ENCODE measurements at places on chromosomes 3 and 15.

GRCh38 chr3:138297059-138297607 lies 32.5 kb downstream of the NME9 start:
- DNase-seq, result no peak

GRCh38 chr3:179563271-179563783 lies 601 bp downstream of the ACTL6A start:
- DNase-seq, result peak; percentile 17

- no peak for DNase-seq
Measured at GRCh38 chr3:175410251-175410650, 551.1 kb downstream of the NAALADL2 start.

DNA sequence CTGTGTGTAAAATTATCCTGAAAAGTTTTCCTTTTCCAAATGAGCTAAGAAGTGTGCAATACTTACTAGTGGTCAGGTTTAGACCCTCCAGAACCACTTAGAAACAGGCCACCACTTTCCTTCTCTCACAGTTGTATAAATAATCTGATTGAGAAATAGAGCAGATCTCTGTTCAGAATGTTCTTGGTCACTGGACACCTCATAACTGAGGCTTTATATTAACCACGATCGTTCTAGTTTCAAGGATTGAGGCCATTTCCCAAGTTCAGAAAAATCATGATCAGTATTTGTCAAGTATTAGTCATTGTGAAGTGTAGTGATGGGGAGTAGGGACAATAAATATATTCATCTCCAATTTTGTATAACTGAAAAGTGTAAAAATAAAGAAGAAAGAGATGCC lies 1.0 kb upstream of the MAP3K13 start:
- DNase-seq, result no peak

DNA sequence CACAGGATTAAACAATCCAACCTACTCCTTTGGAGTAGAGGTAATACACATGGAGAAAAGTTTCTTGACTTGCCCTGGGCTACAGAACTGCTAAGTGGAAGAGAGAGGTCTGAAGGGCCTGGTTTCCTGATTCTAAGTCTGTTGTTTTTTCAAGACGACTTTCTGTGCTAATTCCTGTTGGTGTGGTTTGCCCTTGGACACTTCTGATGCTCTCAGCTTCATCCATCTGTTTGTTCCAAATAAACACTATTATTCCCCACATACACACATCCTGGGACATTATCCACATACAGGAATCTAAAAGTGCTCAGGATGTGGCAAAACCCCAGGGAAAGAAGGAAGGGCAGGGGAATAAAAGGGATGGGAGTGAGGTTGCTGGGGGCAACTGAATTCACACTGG lies 393.5 kb upstream of the TBL1XR1 start:
- no peak for DNase-seq

DNA sequence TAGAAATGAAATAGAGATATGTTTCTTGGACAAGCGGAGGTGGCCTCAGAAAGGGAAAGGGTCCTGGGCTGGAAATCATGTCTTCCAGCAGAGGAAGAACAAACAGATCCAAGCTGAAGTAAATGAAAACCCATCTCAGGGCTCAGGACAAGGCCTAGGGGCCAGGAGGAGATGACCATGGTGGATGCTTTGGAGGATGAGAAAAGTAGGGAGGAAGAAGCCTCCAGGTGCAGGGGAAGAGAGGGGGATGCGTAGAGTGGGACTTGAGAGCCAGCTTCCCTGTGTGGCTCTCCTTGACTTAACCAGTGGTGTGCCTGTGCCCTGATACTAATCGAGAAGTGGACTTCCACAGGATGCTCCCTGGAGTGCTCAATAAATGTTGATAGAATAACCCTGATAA lies 203.2 kb downstream of the FAM43A start:
- no peak for DNase-seq

- no peak for DNase-seq
Measured at GRCh38 chr15:29688506-29689286, 133.6 kb downstream of the TJP1 start.

DNA sequence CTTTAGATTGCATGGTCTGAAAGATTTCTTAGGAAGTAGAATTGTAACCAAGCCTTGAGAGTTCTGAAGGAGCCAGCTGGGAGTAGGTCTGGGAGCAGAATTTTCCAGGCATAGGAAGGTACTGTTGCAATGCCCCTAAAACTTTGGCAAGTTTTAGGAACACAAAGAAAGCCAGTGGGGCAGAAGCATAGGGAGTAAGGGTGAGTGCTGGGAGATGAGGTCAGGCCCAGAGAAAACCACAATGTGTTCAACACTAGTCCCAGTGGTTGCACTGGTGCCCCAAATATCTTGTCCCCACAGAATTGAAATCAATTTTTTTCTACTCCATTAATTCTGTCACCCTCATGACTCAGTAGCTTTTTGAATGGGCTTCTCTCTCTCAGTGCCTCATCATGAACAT lies 120.7 kb upstream of the GALNT15 start:
- no peak for DNase-seq

DNA sequence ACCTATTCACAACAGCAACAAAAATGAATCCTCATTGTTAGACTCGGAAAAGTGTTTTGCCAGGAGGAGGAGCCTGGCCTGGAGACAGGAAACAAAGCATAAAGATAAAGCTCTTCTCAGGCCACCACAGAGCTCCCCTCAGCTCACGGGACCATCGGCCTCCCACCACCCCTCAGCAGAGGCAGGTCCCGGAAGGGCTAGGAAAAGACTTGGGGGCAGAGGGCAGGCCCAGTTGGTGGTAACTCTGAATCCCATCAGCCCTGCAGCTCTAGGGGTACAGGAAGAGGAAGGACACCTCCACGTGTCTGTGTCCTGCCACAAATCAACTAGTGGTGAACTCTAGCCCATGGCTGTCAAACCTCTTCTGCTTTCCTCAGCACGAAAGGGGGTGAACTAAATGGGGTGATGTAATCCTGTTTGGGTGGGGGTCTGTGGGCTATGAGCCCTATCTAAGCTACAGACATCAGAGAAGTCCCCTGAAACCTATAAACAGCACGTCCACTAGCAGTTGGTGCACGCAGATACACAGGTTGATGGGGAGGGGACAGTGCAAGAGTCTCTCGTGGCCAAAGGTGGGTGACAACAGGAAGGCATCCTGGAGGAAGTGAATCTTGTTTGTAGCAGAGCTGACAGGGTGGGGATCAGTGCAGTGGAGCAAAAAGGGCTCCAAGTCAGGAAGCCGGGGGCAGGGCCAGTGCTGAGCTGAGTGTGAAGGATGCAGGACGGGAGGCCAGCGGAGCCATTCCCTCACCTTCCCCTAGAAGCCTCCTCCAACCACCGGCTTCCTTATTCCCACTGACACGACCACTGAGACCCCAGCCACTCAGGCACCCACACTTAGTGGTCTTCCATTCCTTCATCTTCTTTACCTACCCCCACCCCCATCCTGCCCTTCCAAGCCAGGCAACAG lies 111.1 kb upstream of the HACD2 start:
- no peak for DNase-seq

- DNase-seq, result no peak
Measured at GRCh38 chr3:194935061-194935460, 249.4 kb downstream of the FAM43A start.

Data from NCI-H510A (cell line).